ENCODE measurements at places on chromosomes 1 and 21.

DNA sequence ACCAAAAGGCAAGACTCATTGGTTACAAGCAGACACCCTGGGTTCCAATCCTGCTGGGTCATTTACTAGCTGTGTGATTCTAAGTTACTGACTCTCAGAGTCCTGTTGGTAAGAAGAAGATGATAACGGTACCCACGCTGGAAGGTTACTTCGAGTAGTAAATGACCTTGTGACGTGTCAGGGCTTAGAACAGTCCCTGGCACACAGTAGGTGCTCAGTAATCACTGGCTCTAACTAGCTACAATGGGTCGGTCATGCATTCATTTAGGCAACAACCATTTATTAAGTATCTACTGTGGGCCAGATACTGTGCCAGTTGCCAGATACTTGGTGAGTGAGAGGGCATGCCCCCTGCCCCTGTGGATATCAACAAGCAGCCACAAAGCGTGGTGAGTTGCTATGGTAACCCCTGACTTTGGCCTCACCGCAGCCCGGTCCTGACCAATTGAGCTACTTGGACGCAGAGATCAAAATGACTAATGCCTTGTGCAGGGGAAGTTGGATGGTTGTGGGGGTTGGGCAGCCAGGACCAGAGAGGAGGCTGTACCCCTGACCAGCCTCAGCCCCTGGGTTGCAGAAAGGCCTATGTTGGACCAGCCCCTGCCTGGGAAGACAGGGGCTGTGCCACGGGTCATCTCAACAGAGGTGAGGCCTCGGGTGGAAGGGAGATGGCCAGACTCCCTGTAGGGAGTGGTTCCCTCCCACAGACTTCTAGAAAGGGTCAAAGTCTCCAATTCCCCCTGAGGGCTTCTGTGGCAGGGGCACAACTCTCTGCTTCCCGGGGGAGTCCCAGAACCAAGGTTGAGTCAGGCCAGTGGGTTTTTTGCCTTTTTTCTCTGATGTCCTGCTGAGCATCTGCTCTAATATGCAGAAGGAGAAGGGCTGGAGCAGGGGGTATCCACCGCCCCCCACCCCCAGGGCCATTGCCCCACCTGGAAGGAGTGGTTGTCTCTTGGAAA is 16.0 kb downstream of the DHRS3 start:
- DNase-seq: peak; percentile 99

DNA sequence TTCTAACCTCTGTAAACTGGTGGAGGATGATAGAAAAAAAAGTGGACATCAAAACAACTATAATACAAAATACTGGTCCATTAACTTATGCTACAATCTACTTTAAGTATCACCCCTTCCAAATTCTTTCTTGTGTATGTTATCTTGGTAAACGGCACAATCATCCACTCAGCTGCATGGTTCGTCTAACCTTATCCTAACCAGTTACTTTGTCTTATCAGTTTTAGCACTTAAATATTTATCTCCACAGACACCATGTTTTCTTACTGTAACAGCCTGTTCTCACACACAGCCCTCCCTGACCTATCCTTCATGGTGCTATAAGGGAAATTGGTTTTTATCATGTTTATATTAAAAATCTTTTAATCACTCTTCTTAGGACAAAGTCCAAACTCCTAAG is 157.2 kb downstream of the PTGER3 start:
- DNase-seq: no peak

DNA sequence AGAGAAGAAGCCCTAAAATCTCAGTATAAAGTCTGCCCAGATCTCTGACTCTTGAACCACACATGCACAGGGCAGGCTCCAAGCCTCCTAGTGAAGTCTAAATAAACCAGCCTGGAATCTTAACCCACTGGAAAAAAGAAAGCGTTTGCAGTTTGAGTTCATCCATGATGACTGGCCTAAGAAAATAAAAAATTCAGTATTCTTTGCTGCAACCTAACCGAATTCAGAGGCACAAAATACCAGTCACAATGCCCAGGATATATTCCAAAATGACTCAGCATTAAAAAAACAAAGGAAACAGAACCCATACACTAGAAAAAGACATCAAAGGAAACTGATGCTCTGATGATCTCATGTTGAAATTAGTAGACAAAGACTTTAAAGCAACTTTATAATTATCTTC is 269.2 kb downstream of the SDCCAG8 start:
- DNase-seq: peak; percentile 43

- DNase-seq: no peak
Observed at GRCh38 chr1:239784896-239785295, 306.8 kb upstream of the FMN2 start.

- no peak for DNase-seq
Observed at GRCh38 chr1:245932302-245932972, 574.6 kb downstream of the SMYD3 start.
